ENCODE measurements at places on chromosomes 3 and 15.
A peak's percentile ranks its signal among the peaks of the same experiment; 100 is the strongest.

- DNase-seq: no peak
These were observed 81.6 kb downstream of the OCA2 start for GRCh38 chr15:28017423-28017924.

GRCh38 chr3:66406163-66406562 is 94.7 kb downstream of the LRIG1 start:
- no peak for DNase-seq

GRCh38 chr15:68511073-68511991 is 67.5 kb upstream of the CORO2B start:
- no peak for DNase-seq

DNA sequence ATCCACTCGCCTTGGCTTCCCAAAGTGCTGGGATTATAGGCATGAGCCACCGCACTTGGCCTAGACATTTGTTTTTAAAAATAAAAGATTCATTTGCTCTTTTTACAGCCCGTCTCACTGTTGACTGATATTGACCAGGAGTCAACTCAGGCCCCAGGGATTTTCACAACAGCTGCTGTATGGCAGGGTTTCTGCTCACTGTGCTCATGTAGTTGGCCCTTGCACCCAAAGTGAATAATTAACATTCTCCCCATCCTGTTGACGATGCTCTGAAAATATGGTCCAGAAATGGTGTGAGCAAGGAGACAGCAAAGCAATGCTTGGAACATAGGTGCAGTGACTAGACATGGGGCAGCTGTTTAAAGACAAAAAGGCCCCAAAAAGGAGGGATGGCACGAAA is 2.9 kb upstream of the CCR5 start:
- DNase-seq: no peak

DNA sequence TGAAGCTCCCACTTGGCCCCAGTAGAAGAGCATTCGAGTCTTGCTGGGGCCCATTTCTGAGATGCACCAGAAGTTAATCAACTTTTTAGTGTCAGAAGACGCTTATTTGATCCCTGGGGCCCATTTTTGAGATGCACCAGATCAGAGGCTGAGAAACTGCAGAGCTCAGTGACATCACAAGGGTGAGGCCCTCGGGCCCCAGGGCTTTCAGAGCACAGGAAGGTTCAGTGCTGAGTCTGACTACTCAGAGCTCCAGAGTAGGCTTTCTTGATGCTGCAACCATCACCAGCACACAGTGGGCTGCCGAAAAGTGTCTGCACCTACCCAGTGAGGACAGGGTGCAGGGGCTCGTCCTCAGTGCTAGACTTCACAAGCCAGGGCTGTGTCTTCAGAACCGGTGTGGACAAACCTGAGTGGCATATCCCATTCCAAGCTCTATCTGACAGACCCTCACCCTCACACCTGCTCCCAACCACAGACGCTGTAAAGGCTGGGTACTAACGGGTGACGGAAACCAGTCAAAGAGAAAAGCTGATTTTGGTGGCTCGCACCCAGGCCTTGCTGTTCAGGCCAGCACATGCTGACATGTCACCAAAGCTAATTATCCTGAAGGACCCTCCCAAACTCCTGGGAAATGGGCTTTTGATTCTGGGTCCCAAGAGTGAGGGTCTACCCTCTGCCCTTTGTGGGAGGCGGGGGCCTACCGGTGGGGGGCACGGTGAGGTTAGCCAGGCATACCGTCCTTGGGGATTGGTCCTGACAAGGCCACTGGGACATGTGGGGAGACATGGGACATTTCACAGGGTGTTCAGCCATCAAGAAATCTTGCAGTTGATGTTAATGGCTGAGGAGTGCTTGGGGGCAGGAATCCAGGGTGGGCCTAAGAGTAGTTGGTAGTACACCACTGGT is 83.0 kb downstream of the PDCD6IP start:
- peak; percentile 37 for DNase-seq

DNA sequence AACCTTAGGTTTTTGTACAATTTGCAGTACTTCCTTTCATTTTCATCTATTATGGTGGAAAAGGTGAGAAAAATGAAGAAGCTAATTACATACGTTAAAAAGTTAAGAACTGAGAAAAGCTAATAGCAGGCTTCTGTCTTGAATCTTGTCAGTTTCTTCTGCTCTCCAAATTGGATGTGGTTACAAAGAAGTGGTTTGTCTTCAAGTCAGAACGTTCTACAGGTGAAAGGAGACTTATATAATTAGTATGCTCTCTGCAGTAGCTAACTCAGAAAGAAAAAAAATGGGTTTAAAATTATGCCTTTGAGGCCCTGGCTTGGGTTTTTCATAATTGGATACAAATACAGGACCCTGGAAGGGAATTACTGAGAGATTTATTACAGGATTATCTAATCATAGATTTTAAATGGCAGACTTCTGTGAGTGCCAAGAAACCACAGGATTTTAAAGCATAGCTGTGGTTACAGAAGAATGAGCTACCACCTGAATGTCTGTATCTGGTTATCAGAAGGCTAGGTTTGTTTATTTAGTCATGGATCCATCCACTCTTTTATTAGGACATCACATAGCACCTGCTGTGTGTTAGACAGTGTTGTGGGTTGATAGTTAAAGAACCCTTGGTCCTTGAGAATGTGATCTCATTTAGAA is 528.1 kb upstream of the MCTP2 start:
- no peak for DNase-seq

DNA sequence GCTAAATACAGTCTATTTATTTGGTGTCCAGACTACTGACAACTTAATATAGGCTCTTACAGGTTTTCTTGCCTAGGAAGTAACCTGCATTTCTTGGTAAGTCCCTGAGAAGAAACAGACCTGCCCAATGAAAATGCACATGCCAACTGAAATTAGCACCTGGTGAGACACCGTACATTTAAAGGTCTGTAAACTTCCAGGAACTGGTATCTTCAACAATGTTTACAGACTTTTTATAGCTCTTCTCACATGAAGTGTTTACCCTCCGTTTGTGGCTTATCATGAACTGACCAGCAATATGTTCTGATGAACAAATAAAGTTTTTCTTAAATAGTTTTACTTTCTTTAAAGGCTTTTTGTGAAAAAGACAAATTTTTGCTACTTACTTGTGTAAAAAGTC is 93.3 kb downstream of the PCCB start:
- no peak for DNase-seq

- DNase-seq: no peak
These were observed 765.9 kb downstream of the NR2F2 start for GRCh38 chr15:97096303-97096835.

DNA sequence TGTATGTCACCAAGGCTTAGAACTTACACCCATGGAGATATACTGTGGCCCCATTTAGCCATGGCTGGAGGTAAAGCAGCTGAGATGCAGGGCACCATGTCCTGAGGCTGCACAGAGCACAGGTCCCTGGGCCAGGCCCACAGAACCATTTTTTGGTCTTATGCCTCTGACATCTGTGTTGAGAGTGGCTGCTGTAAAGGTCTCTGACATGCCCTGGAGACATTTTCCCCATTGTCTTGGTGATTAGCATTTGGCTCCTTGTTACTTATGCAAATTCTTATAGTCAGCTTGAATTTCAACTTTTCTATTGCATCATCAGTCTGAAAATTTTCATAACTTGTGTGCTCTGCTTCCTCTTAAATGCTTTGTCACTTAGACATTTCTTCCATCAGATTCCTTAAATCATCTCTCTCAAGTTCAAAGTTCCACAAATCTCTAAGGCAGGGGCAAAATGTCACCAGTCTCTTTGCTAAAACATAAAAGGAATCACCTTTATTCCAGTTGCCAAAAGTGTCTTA is 701.3 kb downstream of the EPHA3 start:
- DNase-seq: no peak

DNA sequence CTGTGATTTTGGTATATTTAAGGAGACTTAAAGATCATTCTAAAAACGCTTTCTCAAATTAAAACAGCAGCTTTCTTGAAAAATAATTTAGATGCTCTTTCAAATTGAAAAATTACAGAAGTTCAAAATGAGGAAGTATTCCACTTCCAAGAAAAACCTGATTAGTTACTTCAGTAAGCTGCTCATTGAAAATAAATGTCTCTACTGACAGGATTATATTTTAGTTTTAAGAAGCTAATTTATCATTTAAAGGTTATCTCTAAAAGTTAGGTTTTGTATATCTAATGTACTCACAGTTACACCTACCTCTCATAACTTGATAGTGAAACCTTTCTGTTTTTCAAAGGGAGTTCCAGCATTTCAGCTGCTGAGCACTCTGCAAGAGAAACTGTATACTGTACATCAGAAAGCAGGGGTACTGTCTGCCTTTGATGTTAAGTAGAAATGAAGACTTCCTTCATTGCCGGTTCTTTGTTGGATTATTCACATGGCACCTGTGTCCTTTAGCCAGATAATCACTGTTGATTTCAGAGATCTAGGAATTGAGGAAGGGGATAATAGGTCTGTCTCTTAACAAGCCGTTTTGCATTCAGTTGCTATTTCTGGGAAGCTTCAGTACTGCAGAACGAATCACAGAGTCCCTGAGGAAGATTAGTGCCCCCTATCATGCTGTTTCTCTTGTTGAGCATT is 161.6 kb downstream of the TCF12 start:
- DNase-seq: no peak

GRCh38 chr3:46626039-46626438 is 13.7 kb downstream of the FAM240A start:
- DNase-seq: no peak

GRCh38 chr3:129974833-129975704 is 549 bp downstream of the TRH start:
- DNase-seq: peak; percentile 31

DNA sequence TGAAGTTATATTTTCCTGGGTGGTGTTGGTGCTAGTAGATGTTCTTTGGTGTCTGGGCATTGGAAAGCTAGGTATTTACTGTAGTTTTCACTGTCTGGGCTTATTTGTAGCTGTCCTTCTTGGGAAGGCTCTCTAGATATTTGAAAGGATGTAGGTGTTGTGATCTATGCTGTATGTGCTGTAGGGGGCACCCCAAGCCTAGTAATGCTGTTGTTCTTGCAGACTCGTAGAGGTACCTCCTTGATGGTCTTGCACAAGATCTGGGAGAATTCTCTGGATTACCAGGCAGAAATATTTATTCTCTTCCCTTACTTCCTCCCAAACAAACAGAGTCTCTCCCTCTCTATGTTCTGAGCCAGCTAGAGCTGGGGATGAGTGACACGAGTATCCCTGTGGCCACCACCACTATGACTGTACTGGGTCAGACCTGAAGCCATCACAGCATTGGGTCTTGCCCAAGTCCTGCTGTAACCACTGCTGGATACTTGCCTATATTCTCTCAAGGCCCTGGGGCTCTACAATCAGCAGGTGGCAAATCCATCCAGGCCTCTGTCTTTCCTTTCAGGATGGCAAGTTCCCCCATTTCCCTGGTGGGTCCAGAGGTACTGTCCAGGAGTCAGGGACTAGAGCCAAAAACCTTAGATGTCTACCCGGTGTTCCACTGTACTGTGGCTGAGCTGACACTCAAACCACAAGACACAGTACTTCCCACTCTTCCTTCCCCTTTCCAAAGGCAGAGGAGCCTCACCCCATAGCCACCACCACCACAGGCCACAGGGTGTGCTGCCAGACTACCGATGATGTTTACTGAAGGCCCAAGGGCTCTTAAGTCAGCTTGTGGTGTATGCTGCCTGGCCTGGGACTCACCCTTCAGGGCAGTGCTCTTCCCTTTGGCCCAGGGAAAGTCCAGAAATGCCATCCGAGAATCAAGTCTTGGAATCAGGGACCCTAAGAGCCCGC is 195.2 kb upstream of the DPPA4 start:
- DNase-seq: no peak

- DNase-seq: no peak
These were observed 254.3 kb upstream of the CHRNA7 start for GRCh38 chr15:31776039-31776438.

DNA sequence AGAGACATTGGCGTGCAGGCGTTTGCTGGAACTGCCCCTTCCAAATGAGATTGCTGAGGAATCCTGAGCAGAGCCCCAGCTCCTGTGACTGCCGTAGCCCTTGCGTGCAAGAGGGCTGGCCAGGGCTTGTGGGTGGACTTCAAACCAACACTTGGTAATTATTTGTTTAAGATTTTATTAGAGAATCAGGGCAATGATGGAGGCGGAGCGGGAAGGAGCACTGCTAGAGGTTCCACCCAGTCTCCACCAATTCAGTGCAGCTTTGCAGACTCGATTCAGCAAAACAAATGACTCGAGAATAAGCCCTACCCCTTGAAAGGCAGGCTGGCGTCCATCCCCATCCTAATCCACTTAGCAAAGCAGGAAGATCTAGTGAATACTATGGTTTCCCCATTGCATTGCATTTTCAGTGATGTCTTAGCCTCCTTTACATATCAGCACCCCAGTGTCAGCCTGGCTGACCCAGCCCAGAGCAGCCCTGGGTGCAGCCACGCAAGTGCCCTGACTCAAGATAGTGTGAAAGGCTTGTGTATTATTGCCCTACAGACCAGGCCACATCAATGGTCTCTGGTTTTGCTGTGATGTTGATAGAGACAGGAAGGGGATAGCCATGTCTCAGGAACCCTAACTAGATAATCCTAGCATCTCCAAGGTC is 26.0 kb downstream of the GLDN start:
- peak; percentile 42 for DNase-seq

GRCh38 chr3:52891615-52892081 is 5.7 kb downstream of the STIMATE start:
- DNase-seq: peak; percentile 58

GRCh38 chr3:70824773-70825172 is 512.3 kb upstream of the MDFIC2 start:
- DNase-seq: no peak

DNA sequence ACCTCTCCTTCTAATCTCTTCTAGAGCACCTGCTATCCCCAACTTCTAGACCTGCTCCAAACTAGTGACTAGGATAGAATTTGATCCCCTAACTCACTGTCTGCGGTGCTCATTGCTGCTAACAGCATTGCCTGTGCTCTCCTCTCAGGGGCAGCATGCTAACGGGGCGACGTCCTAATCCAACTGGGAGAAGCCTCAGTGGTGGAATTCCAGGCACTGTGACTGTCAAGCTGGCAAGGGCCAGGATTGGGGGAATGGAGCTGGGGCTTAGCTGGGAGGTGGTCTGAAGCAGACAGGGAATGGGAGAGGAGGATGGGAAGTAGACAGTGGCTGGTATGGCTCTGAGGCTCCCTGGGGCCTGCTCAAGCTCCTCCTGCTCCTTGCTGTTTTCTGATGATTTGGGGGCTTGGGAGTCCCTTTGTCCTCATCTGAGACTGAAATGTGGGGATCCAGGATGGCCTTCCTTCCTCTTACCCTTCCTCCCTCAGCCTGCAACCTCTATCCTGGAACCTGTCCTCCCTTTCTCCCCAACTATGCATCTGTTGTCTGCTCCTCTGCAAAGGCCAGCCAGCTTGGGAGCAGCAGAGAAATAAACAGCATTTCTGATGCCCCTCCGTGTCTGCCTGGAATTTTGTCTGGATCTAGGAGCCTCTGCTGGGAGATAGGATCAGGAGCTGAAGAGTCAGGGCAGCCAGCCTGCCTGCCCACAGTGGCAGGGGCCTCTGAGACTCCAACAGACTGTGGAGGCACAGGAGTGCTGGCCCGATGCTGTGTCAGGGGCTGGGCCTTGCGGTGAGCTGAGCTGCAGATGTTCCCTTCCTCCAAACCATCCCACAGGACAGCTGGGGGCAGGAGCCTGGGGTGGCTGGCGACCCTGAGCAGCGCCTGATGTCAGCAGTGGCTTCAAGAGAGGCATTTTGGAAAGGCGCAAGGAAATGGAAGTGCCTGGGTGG is 3.0 kb downstream of the ISLR start:
- no peak for DNase-seq

All from upper lobe of left lung (tissue), 6 donors.